ENCODE measurements at places on chromosomes 4 and X.
A peak's percentile ranks its signal among the peaks of the same experiment; 100 is the strongest.

DNA sequence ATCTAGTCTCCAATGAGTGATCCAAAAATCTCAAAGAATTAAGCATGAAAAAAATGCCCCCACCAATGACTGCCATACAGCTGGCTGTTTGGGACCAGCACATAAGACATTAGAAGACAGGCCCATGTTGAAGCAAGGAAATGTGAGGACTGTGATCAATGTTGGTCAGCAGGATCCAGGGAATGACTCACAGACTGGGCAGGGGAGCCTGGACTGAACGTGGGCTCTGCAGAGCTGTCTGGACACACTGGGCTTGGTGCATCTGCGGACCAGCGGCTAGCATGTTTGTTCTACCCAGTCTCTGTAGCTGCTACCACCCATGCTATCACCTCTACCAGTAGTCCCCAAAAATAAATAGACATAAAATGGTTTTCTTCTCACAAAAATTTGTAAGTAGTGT is 108.6 kb downstream of the PALLD start:
- DNase-seq, result no peak

GRCh38 chrX:79130857-79131256 is 13.6 kb upstream of the GPR174 start:
- no peak for DNase-seq

DNA sequence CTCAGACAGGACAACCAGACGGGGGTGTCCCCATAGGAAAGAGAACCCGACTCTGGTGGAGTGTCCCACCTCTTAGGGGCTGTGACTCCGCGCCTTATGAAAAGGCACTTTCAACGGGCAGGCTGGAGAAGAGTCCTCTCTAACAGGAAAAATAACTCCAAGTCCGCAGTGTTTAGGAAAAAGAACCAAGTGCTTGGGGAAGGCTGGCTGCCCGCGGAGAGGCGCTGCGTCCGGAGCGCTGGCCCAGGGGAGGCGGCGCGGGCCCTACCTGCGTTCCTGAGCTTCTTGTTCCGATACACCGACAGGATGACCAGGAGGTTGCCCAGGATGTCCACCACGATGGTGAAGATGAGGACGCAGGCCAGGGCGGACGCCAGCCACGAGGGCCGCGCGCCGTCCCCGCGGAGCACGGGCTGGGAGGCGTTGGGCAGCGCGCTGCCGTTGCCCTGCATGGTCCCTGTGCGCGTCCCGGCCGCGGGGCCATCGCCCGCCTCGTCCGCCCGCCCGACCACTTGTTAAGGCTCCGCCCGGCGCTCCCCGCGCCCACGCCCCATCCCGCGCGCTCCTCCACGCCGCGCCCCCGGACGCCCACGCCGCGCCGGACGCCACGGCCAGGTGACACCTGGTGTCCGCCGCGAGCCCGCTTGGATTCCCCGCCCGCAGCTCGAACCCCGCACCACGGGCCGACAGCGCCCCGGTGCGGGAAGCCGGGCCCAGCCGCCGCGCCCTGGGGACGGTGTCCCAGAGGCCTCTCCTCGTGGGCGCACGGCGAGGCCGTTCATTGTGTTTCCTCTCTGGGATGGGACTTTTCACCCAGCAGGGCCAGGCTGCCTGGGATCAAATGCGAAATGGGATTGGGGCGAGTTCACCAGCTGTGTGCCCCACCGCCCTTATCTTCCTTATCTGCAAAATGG is at the start of gene MTNR1A:
MTNR1A (minus strand) TSS at position 654 of the 914 bp plus-strand sequence; CDS start at position 452, 202 bp downstream.
- DNase-seq, result no peak

GRCh38 chr4:161841759-161842158 is 322.0 kb downstream of the FSTL5 start:
- no peak for DNase-seq

DNA sequence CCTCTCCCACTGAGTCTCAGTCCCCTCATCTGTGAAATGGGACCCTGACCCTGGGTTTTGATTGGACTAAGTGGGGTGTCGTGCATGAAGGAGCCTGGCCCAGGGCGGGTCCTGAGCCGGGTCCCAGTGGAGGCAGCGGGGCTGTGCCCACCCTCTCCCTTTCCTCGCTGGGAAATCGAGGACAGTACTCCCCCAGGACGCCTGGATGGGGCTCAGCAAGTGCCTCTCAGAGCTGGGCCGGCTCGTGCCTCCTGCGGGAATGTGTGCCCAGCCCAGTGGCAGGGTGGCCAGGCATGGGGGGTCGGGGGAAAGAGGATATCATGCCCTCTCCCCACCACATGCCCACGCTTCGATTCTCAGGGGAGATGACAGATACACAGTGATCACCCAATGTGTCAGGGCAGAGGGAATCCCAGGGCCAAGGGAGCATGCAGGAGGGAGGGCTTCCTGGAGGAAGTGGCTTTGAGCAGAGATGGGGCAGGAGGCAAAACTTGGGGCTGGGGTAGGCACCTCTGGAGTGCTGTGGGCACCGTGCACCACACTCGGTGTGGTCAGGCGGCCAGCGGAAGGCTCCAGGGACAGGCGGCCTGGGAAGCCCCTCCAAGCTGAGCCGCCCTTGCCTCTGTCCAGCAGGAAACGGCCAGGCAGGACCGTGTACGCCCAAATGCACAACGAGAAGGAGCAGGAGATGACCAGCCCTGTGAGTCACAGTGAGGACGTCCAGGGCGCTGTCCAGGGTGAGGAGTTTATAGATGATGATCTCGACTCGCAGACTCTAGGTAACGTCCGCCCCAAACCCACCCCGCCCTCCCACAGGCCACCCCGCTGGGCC is 203.0 kb downstream of the AFAP1 start:
- DNase-seq, result no peak

GRCh38 chr4:118350961-118351360 is 1.8 kb downstream of the PRSS12 start:
- DNase-seq, result no peak

DNA sequence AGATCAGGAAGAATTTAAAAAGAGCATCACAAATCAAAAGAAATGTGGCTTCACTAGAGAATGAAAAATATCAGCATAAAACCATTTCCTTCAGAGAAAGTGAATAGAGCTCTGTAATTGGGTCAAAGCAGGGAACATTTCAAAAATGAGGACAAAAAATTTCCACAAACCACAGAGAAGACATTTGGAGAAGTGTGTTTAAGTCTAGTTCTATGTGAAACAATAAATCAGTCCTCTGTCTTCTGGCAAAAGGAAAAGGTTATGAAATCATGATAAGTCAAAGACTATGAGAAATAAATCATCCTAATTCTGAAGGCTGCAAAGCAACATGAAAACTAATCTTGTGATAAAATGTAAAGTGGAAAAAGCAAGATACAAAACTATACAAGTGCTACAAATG is 27.9 kb downstream of the SMPX start:
- no peak for DNase-seq

- no peak for DNase-seq
Measured at GRCh38 chrX:40474205-40474626, 106.6 kb upstream of the ATP6AP2 start.

- DNase-seq, result no peak
Measured at GRCh38 chrX:20620306-20620705, 353.6 kb upstream of the RPS6KA3 start.

- no peak for DNase-seq
Measured at GRCh38 chrX:119343856-119344255, 55.3 kb upstream of the SLC25A43 start.

DNA sequence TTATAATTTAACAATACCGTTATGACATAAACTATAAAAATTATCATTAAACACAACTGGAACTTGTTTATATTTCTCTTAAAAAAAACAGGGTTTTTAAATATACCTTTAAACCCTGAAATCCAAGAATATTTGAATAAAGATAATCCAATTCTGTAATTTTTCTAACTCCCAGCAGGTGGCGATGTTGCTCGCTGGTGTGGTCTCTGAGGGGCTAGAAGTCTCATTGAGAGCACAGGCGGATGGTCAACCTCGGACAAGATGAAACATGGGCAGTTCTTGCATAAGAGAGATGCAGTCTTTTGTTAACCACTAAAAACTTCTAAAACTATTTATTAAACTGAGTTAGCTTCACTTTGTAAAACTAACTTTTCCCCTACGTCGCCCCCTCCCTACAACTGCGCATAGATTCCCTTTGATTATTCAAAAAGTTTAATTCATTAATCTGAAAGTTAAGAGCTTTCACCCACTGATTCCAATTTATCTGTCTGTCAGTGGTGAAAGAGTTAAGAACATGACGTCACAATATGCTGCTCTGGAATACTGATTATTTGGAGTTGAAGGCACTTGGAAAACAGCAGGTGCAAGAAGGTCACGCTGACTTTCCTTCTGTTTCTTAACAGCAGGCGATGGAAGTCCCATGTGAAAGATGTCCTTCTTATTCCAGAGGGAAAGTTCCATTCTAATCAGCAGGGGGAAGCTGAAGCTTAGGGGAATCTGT is 29.5 kb downstream of the DMP1 start:
- peak; percentile 23 for DNase-seq

GRCh38 chr4:79607979-79608378 is 200.0 kb upstream of the GK2 start:
- no peak for DNase-seq

DNA sequence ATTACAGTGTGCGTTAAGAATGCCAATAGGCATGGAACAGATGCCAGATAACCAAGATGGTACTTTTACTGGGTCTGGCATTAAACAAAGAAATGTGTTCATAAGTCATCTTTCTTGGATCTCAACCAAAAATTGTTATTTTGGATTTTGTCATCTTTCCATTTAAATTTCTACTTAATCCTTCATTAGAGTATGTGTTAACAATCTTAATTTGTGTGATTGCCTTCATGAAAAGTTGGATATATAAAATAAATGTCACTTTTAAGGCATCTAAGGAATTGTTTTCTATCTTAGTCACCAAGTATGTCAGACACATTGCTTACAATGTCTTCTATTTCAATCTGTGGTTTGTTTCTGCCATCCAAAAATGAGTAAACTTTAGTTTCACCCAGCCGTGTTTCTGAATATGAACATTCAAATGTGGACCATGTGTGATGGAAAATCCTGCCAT is 87.5 kb downstream of the PALLD start:
- DNase-seq, result no peak

DNA sequence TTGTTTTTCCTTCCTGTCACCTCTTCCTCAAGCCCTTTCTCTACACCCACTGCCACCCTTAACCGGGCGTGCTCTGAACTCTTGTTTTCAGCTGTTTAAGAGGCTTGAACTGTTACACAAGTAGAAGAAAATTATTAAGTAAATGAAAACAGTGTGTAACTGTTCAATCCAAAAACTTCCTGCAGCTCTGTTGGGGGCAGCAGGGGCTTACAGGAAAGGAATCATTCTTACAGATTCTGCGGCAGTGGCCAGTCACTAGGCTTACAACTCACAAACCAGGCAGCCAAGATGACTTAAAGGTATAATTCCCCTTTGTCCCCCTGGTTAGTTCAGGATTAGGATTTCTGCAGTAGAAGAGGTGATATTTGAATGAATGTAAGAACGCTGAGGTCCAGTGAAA is 70.2 kb upstream of the ETNPPL start:
- no peak for DNase-seq

GRCh38 chr4:128782076-128782715 is 27.3 kb upstream of the JADE1 start:
- no peak for DNase-seq

- no peak for DNase-seq
Measured at GRCh38 chr4:170497112-170497511, 407.4 kb upstream of the AADAT start.

DNA sequence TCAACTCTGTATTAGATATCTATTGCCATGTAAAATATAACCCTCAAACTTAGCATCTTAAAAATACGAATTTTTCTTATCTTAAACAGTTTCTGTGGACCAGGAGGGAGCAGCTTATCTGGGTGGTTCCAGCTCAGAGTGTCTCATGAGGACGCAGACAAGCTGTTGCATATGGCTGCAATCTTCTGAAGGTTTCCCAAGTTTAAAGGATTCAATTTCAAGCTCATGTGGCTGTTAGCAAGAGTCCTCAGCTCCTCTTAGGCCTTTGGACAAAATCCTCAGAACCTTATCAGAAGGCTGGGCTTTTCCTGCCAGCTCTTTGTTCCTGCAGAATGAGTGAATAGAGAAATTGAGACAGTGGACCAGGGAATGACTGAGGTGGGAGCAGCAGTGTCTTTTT is 2.8 kb upstream of the CTSO start:
- DNase-seq, result no peak

DNA sequence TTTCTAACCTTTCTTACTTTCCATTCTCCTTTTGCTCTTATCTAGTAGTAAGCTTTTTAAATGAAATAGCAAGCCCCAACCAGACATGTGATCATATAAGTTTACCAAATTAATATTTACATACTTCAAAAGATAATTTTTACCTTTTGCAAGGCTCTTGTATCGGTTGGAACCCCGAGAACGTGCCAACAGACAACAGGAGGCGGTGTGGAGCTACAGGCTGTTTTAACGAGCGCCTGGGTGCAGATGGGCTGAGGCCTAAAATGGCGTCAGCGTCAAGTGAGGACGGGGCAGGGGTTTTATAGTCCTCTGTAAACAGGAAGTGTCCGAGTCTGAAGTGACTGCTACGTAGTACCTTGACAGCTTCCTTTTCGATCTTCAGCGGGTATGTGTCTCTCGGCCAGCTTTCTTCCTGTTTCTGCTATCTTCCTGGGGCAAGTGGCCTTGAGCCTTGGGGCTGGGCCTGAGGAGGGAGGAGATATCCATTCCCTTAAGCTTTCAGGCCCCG is 342.7 kb downstream of the GALNTL6 start:
- DNase-seq, result no peak

DNA sequence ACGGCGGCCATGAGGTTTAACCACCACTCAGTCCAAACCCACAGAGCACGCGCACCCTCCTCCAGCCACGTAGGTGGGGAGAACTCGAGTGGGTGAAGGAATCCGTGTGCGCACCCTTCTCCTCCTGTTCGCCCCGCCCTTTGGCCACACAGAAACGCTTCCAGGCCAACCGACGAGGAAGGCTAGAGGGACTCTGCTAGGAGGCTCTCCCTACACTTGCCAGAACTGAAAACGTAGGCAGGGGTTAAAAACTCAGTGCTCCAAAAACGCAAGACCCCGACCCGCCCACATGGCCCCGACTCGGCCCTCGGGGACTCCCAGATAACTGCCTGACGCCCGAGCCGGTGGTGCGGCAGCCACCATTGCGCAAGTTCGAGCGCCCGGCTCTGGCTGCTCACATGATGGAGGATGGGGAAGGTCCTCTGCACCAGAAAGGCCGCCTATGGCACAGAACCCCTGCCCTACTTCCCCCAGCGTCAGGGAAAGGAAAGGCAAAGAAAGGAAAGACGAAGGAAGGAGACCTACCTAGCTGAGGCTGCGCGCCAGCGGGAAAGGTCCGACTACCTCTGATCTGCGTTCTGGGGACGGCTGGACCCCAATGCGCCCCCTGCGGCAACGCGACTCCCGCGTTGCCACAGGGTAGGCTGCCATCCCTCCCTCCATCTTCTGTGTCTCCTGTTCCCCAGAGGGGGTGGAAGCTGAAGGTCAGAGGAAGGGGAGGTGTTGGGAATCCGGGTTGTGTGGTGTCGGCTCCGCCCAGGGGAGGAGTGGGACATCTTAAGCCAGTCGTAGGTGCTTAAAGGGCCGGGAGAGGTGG is 201.9 kb upstream of the AGTR2 start:
- no peak for DNase-seq

GRCh38 chr4:183960046-183960420 is 54.9 kb downstream of the STOX2 start:
- DNase-seq, result no peak

- no peak for DNase-seq
Measured at GRCh38 chr4:153831245-153831644, 42.4 kb upstream of the SFRP2 start.

Data from HS-27A (cell line).